ENCODE measurements at places on chromosomes 3 and 15.
A peak's percentile ranks its signal among the peaks of the same experiment; 100 is the strongest.

GRCh38 chr15:25879438-25879837, 16.3 kb upstream of the ATP10A start:
- no peak for ATAC-seq

GRCh38 chr15:66155065-66155464, 98.5 kb downstream of the MEGF11 start:
- ATAC-seq = no peak

- ATAC-seq = no peak
Observed at GRCh38 chr3:118369892-118370491, 664.7 kb downstream of the IGSF11 start.

DNA sequence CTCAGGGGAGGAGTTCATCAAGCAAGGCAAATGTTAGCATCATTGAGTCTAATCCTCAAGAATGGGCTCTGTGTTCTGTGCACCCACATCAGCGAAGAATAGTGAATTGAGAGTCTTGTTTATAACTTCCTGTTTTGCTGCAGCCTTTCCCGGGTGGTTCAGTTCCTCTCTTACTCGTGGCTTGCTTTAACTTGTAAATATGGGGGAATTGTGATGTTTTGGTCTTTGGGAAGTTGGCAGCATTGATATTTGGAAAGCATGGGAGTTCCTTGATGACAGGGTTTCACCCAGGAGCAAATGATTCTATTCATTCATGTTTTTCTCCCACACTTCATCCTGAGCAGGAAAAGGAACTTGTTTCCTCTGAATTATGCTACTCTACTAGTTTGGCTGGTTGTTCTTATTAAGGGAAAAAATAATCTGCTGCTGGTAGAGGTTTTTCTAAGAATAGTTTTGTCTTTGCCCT, 40.4 kb downstream of the GPD1L start:
- ATAC-seq = no peak

DNA sequence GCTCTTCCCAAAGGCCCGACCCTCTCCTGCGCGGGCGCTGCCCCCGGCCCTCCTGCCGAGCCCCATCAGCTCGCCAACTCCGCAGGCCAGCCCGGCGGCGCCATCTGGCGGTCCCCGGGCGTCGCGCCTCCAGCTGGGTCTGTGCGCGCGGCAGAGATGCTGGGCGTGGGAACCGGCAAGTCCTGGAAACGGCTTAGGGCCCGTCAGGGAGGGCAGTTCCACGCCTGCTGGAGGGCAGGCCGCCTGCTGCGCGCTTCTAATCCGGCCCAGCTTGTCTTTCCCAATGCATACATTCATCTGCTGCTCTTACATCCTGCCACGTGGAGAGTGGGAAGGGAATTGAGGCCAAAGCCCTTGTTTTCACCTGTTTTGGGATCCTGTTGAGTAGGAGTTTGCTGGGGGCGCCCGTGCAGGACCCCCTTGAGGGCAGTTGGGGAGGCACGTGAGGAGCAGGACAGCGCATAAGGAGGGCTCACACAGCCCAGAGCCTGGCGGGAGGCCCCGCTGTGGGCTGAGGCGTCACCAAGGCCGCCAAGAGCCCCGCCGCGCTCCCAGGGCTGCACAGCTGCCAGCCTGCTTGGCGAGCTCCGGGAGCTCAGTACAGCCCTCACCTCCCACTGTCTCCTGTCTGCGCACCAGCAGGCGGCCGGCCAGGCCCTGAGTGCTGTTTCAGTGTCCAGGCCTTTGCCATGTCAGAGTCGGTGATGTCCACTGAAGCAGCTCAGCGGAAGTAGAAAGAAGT, 165.6 kb downstream of the NSMCE3 start:
- peak; percentile 82 for ATAC-seq

- ATAC-seq = no peak
Observed at GRCh38 chr3:127535901-127536829, 54.4 kb downstream of the TPRA1 start.

- no peak for ATAC-seq
Observed at GRCh38 chr15:58626378-58626777, 123.1 kb downstream of the ADAM10 start.

GRCh38 chr15:81170511-81170910, 26.2 kb upstream of the IL16 start:
- ATAC-seq = no peak

DNA sequence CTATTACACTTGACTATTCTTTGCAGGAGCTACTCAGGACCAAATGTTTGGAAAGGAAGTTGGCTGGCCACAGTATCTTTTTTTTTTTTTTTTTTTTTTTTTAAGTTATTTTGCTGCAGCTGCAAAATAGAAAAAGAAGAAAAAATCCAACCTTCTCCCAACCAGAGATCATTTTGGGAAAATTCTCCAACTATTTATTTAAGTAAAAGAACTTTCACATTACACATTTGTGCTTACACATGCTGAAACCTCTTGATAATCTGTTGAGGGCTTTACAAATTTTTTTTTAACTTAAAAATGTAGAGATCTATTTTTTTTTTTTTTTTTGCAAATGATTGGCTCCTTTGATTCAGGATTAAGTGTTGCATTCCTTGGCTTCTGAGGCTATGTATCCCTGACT, 148.0 kb downstream of the POLR2M start:
- no peak for ATAC-seq

DNA sequence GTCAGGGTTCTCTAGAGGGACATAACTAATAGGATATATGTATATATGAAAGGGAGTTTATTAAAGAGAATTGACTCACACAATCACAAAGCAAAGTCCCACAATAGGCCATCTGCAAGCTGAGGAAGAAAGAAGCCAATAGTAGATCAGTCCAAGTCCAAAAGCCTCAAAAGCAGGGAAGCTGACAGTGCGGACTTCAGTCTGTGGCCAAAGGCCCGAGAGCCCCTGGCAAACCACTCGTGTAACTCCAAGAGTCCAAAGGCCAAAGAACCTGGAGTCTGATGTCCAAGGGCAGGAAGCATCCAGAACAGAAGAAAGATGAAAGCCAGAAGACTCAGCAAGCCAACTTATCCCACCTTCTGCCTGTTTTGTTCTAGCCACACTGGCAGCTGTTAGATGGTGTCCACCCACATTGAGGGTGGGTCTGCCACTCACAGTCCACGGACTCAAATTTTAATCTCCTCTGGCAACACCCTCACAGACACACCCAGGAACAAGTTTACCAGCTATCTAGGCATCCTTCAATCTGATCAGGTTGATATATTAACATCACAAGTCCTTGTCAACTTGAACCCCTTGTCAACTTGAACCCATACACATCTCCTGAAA, 54.2 kb upstream of the ACAD9 start:
- ATAC-seq = no peak

- ATAC-seq = no peak
Observed at GRCh38 chr15:39131609-39132008, 449.3 kb upstream of the THBS1 start.
